ENCODE measurements at places on chromosomes 7 and 10.

GRCh38 chr10:127882391-127882790, 10.3 kb downstream of the CLRN3 start:
- DNase-seq = no peak

DNA sequence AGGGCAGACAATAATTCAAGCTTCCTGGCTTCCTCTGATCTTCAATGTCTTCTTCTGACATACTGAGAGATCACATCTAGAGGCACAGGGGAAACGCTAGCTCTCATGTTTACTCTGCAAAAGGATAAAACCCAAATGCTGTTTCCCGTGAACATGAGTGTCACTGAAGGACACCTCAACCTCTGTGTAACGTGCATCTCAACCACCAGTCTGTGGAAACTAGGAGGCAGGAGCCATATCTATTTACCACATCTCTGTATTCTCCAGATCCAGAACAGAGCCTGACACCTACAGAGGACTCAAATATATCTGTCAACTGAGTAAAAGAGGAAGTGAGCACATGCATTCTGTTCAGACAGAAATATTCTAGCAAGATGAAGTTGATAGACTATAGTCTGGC, 140.3 kb upstream of the TARP start:
- DNase-seq = no peak

- no peak for DNase-seq
These were observed 288.1 kb downstream of the PARD3 start for GRCh38 chr10:34526758-34527730.

GRCh38 chr7:120064565-120064964, 208.4 kb upstream of the KCND2 start:
- DNase-seq = no peak

DNA sequence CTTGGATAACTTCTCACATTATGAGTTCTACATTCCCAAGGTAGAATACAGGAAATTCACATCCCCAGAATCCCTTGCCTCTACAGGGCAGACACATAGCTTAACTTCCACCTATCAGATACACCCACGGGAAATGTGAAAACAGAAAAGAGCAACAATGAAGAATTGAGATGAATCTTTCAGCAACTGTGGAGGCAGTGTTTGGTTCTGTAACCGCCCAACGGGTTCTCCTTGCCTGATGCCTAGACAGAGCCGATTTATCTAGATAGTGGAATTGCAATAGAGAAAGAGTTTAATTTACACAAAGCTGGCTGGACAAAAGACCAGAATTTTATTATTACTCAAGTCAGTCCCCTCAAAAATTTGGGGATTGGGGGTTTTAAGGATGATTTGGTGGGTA, 138.8 kb downstream of the MTPAP start:
- no peak for DNase-seq

DNA sequence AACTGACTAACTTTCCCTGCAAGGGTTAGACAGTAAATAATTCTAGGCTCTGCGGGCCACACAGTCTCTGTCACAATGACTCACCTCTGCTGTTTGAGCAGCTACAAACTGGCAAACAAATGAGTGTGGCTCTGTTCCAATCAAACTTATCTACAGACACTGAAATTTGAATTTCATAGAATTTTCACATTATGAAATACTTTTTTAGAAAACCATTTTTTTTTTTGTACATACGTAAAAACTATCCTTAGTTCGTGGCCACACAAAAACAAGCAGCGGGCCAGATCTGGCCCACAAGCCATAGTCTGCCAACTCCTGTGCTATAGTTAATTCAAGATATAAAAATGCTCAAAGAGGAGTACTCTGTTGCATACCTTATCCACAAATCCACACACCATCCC, 32.6 kb downstream of the PIP4K2A start:
- DNase-seq = no peak

GRCh38 chr10:44332465-44332864, 52.4 kb downstream of the CXCL12 start:
- DNase-seq = no peak

GRCh38 chr10:60399328-60399727, 9.7 kb upstream of the ANK3 start:
- no peak for DNase-seq

DNA sequence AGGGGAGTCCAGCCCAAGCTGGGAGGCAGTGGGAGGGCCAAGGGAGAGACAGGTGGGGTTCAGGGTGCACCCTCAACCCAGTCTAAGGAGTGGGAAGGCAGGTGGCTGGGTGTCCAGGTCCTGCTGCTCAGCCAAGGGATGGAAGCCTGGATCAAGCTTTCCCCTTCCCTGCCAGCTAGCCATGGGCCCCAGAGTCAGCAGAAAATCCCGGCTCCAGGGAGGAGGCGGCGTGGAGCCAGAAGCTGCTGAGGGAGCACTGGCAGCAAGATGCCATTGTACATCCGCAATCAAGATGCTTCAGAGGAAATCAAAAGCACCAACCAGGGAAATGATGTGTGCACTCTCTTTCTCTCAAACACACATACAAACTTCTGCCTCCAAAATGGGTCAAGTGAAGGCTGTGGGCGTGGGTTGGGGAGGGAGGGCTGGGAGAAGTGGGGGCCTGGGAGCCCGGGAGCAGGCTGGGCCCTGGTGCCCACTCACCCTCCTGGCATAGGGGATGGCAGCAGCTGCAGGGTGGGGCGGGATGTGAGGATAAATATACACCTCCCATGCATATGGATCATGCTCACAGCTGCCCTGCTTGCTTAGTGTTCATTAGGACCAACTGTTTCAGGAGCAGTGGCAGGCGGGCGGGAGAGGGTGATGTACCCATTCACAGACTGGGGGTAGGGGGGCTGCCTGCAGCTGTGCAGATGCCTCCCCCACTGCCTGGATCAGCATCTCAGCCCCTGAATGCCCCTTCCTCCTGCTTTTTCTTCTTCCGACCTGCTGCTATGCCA, 24.2 kb downstream of the TRIM8 start:
- DNase-seq = no peak

All from NCI-H187 treated with DMSO at 0.1 percent for 48 hours (cell line).